ENCODE measurements at places on chromosomes 4 and X. TPM values are rescaled to one million over a fixed set of nuclear protein-coding genes. Genes with fewer than 3 reads are reported as not detected.

- no peak for DNase-seq
Measured at GRCh38 chr4:179285696-179286095, 1843.5 kb upstream of the AGA start.

GRCh38 chr4:126071346-126072333 lies 756.9 kb downstream of the FAT4 start:
- DNase-seq = no peak

DNA sequence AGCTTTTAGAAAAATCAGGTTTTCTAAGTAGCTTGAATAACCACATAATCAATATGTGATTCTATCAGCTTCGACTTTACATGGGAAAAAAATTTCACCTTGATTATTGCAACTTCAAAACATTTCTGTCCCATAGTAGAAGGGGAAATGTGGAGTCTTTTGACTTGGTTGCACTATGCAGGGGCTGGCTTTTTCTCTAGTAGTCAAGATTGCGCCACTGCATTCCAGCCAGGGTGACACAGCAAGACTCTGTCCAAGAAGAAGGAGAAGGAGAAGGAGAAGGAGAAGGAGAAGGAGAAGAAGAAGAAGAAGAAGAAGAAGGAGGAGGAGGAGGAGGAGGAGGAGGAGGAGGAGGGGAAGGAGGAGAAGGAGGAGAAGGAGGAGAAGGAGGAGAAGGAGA lies 84.9 kb downstream of the MAML3 start:
- DNase-seq = no peak

GRCh38 chr4:114205261-114205660 lies 225.8 kb upstream of the ARSJ start:
- no peak for DNase-seq

Gene ARX
- total RNA-seq = not detected
